Right kidney (tissue), 9 donors: ENCODE measurements at places on chromosomes 2 and 18.

DNA sequence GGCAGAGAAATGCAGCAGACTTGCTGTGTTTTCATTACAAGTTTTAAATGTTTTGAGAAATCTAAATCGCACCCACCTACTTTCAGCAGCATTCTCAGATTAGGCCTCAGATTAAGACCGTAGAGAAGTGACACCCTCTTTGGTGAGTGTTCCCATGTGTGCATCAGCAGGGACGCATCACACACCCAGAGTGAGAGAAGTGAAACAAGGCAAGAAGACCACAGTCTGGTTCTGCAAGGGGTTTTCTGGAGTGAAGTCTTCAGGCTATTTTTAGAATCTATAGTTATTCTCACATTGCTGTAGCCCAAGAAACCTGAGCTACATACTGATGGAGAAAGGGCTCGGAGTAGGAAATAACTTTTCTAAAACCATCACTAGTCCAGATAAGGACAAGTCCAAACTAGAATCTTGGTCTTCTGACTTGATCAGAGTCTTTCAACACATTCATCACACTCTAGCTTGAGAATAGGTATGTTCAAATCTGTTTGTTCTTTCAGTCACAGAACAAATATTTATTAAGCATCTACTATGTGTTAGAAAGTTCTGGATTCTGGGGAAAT is 1216.6 kb upstream of the PIK3C3 start:
- DNase-seq = no peak

DNA sequence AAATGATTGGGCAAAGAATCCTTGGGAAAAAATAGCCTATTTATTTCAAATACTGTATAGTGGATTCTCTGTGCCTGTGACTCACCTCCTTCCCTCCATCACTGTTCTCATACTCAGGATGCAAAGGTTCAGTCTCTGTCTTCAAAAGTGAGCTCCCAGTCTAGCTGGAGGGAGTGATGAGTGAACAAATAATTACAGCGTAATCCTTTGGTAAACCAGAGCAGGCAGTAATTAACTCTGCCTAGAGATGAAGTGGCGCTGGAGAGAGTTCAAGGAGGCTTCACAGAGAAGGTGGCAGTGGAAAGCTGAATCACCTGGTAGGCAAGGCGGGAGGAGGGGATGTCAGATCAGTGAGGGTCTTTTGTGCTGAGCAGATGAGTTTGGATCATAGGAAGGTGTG is 6.5 kb downstream of the DGUOK start:
- DNase-seq = no peak

DNA sequence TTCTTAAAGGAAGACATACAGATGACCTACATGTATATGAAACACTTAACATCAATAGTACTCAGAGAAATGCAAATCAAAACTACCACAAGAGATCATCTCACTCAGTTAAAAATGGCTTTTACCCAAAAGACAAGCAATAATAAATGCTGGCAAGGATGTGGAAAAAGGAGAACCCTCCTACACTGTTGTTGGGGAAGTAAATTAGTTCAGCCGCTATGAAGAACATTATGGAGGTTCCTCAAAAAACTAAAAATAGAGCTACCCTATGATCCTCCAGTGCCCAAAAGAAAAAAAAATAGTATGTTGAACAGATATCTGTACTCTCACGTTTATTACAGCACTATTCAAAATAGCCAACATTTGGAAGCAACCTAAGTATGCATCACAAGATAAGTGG is 1579.4 kb upstream of the TMEFF2 start:
- DNase-seq = no peak

DNA sequence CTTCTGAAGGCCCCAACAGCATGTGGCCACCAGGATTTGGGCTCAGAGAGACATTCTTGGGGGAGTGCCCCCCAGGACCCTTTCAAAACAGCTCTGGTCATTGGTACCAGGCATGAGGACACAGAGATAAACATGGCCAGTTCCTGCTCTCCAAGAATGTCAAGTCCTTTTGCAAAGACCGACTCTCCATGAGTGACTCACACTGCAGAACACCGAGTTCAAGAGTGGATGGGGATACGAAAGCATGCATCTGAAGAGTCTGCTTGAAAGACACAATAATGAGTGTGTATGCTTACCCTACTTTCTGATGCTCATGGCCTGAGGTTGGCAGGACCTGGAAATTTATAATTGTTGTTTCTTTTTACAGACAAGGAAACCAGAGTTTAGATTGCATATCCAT is 450.6 kb downstream of the TSN start:
- no peak for DNase-seq

- no peak for DNase-seq
Observed at GRCh38 chr2:106316915-106317314, 122.8 kb upstream of the UXS1 start.

DNA sequence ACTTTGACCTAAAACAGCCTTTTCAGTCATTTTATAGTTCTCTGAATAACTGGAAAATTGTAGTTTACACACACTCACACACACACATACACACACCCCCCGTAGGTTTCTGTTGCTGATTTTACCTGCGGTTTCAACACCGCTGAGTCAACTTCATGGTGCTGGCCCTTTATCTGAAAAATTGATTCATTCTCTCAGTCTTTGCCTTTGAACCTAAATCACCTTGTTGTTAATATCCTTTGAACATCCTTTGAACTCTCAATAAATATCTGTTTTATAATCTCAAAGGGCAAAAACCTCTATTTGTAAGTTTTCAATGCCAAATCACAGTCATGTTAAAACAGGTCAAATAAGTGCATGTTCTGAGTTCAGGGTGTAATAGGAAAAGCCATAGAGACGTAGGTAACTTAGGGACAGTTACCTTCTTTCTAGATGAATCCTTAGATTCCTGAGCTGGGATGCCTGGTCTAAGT is 109.0 kb upstream of the BZW1 start:
- DNase-seq = no peak

DNA sequence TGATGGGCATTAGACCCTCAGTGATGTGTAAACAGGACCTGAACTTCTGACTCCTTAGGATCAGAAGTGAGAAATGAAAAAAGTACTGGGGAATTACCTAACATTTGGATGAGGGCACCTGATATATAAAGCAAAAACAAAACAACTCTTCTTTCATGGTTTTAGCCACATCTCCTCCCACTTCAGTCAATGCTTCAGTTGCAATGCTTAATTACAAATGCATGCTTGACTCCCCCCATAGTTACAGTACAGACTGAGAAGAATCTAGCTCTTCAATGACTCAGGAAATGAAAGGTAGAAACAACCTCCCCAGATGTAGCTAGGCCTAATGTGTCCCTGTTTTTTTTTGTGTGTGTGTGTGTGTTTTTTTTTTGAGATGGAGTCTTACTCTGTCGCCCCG is 276.8 kb upstream of the POU3F3 start:
- no peak for DNase-seq

- no peak for DNase-seq
Observed at GRCh38 chr2:152557273-152557888, 159.9 kb downstream of the PRPF40A start.

- DNase-seq = peak; percentile 55
Observed at GRCh38 chr2:24009680-24010476, at the start of gene MFSD2B. Gene MFSD2B, plus strand, starts transcription at chr2:24010085. Its CDS starts 12 bp downstream, at chr2:24010097.

DNA sequence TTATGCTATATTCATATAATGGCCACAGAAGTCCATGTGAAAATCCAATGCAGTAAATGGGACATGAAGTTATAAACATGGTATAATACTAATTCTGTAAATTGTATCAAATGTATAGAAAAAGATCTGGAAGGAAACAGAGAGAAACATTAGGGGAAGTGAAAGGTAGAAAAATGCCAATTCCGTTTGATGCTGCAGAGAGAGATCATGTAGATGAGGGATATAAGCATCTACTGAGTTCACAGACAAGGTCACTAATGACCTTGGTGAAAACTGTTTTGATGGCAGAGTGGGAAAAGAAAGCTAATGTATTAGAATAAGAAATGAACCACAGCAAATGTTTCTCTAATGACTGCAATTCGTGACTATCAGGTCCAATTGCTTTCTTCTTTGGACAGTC is 56.0 kb downstream of the BARD1 start:
- no peak for DNase-seq

DNA sequence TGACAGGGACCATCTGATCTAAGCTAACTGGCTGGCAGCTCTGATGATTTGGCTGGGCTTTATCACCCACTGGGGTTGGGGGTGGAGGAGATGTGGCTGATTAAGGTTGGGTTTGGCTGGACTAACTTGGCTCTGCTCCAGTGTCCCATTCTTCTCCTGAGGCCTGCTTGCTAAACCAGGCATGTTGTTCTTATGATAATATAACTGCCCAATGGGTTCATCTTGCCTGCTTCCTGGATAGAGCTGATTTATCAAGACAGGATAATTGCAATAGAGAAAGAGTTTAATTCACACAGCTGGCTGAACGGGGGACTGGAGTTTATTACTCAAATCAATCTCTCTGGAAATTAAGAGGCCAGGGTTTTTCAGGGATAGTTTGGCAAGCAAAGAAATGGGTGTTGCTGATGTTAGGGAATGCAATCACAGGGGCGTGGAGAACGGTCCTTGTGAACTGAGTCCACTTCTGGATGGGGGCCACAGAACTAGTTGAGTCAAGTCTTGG is 150.4 kb downstream of the PTH2R start:
- no peak for DNase-seq

GRCh38 chr2:188852772-188853171 is 121.4 kb upstream of the COL3A1 start:
- DNase-seq = no peak

DNA sequence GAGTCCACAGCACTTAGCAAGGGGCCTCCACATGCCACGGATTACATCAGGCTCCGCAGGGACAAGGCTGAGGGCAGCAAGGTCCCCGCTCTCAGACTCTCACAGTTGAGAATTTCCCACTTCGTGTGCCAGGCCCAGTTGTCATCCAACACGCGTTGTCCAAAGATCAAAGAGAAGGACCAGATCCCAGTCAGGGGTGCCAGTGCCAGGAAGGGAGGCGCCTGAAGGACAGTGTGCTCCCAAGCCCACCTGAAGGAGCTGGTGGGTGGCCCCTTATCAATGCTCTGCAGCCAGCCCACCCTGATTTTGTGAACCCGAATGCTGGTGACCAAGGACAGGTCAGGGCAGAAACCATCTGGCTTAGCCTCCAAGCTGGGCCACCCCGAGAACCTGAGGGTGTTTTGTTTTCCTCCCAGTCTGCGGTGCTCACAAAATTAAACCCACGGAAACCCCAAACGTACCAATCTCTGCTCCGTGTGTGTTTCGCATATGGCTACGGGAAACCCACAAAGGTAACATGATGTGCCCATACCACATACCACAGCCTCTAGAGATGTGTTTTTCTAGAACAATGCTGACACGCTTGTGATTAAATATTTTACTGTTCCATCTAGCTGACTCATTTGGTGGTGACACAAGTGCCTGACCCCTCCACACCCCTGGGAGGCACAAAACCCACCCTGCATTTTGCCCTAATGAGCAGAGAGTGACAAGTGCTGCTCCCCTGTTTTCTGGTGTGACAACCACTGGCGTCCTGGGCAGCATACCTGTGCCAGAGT is 24.5 kb downstream of the CRACDL start:
- no peak for DNase-seq

GRCh38 chr2:176237456-176237855 is 31.8 kb upstream of the MTX2 start:
- no peak for DNase-seq

DNA sequence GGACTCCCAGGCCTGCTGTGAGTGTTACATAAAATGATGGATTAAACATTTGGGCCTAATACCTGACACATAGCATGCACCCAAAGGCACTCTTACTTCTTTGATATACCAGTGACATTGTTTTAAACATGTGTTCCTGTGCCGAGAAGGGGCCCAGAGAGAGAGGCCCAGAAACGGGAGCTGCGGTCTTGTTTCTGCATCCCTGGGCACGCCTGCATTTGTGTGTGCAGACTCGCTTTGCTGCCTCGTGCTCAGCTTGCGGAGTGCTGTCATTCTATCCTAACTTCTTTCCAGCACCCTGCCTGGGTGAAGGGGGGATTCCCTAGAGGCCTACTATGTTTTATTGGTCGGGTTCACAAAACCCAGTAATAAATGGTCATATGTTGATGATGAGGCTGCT is 666.2 kb upstream of the HS6ST1 start:
- no peak for DNase-seq

GRCh38 chr2:121976926-121977325 is 221.5 kb downstream of the TSN start:
- no peak for DNase-seq

DNA sequence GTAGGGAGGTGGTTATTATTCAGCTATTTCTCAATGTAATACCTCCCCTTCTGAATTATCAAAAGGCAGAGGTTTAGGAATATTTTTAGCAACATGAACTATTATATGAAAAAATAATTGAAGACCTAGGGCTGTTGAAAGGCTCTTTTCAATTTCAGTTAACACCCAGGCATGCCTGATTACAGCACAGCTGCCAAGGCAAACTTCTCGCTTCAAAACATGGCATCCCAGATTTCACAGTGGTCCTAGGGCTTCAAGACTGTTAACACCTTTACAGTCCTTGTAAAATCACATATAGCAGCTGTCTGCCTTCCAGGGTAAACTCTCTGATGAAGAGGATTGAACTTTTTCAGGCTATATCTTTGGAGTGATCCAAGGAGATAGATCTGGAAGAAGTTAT is 23.2 kb downstream of the CTLA4 start:
- DNase-seq = no peak

DNA sequence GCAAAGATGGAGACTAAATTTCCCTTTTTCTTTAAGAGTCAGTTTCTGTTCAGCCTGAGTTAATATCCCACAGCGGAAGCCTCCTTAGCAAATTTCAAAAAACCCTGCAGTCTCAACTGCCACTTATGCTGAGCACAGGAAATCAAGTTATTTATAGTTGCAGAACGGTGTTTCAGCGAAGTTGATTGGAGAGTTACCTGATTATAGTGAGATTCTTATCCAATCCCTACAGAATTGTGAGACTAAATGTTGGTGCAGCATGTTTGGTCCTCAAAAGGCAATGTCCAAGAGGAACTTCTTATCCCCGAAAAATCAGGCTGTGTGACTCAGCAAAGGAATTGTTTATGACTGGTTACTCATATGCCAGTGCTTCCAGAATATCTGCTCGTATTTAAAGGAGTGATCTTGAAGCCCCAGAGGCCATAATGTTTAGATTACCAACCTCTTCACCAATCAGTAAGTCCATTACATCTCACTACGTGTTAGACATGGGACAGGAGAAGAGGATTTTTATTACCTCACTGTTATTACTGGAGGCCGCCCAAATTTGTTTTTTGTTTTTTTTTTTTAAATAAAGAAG is 67.9 kb downstream of the LRRFIP1 start:
- DNase-seq = no peak

DNA sequence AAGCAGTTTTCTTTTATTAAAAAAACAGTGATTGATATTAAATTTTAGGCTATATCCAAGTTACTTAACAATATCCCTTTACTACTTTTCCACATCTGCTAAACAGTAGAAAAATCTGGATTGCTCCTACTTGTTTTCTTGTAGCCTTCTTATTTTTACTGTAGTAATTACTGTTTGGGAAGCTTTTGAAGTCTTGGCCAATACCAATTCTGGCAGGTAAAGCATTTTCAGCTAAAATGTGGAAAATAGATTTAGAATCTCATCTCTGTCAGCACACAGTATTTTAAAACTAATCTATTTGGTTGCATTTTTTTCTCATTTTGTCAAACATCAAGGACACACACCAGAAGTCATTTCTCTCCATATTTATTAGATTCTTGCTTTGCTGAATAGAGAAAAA is 1485.7 kb upstream of the PIK3C3 start:
- DNase-seq = no peak

GRCh38 chr2:84938194-84938879 is 32.6 kb upstream of the KCMF1 start:
- DNase-seq = no peak
